CD4-positive, alpha-beta T cell (primary cell): ENCODE measurements at places on chromosomes 16 and 17.
A peak's percentile ranks its signal among the peaks of the same experiment; 100 is the strongest.

- DNase-seq = no peak
Measured at GRCh38 chr16:83952587-83952939, 477 bp upstream of the OSGIN1 start.

DNA sequence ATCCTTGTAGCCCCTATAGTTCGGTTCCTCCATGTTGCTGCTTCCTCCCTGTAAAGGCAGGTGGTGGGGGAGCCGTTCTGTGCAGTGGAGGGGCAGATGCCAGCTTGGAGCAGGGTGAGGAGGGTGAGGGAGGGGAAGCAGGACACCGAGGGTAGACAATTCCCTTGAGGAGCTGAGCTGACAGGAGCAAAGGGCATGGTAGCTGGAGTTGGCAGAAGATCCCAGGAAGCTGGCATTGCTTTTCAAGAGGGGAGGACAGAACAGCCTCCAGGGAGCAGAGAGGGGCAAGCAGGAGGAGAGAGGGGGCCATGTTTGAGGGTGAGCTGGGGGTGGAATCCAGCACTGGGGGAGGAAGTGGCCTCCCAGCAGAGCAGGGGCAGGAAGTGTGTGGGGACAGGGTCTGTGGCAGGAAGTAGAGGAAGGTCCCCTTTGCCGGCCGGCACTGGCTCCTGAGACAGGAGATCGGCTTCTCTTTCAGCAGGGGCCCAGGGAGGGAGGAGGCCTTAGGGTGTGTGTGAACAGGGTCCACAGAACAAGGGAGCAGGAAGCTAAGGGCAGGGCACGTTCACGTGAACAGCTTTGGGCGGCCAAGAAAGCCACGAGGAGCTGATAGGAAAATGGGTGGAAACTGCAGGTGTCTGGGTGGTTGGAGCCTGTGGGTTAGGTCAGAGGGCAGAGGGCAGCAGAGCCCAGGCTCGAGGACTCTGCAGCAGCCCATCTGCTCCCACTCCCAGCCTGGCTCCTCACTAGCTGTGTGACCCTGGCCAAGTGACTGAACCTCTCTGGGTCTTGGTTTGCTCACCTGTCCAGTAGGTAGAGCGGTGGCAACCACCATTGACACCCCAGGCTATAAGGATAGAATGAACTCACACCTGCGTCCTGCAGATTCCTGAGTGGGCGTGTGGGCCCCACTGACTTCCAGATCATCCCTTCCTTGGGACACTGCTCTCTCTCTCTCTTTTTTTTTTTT, 17.5 kb upstream of the SPNS2 start:
- peak; percentile 25 for DNase-seq

GRCh38 chr16:81369888-81370504, 55.2 kb downstream of the GAN start:
- no peak for DNase-seq

- no peak for DNase-seq
Measured at GRCh38 chr17:77322514-77323412, 182.0 kb downstream of the SEC14L1 start.

- DNase-seq = no peak
Measured at GRCh38 chr17:31878703-31879073, 19.6 kb upstream of the COPRS start.

DNA sequence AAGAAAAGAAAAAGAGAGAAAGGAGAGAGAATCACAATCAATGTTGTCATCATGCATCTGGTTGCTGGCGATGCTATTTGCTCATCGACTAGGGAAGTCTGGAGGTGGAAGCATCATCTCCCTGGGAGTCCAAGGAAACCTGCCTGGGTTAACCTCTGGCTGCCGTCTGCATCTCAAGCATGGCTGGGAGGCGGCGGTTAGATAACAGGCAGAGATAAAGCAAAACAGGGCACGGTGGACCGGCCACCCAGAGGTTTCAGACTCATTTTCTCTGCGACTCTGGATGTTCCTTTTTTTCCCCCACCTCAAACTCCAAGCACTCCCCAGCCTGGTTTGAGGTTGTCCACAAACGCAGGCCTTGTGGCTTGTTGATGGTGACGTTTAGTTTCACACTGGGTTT, 161.2 kb downstream of the ENGASE start:
- no peak for DNase-seq

DNA sequence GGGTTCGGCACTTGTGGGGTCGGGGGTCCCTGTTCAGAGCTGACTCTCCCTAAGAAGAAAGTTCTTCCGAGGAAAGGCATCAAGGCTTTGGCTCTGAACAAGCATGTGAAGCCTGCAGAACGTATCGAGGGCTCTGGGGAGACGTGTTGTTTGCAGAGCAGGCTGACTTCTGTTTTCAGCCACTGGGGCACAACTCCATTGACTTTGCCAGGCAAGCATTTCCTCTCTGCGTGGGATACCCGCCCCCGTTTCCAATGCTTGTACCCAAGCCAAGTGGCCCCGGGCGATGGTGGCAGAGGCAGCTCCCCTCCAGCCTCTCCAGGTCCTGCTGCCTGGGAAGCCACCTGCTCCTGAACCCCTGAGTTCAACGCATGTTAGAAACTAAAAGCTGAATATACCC, 255.7 kb downstream of the RBFOX3 start:
- DNase-seq = no peak

GRCh38 chr17:6166492-6167179, 96.5 kb downstream of the WSCD1 start:
- DNase-seq = no peak

DNA sequence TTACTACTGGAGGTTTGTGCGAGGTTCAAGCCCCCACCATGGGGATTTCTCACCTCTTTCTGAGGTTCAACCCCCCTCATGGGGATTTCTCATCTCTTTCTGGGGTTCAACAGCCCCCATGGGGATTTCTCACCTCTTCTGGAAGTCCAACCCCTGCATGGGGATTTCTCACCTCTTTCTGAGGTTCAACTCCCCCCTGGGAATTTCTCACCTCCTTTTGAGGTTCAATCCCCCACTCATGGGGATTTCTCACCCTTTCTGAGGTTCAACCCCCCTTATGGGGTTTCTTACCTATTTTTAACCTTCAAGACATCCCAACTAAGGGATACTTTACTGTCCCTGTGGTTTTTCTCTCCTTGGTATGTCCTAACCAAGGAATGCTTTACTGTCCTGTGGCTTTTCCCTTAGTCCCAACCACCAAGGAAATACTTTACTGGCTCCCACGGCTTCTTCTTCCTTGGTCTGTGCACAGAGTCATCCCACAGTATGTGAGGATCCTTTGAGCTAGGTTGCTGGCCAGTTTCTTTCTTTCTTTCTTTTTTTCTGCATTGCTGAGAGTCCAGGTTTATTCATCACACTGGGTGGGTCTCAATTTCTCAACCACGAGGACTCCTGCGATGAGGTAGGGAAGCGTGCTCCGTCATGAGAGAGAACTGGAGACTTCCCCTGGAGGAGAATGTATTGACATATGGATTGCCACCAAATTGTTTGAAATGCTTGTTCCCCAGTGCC, 2140.2 kb downstream of the TP53TG3F start:
- no peak for DNase-seq

DNA sequence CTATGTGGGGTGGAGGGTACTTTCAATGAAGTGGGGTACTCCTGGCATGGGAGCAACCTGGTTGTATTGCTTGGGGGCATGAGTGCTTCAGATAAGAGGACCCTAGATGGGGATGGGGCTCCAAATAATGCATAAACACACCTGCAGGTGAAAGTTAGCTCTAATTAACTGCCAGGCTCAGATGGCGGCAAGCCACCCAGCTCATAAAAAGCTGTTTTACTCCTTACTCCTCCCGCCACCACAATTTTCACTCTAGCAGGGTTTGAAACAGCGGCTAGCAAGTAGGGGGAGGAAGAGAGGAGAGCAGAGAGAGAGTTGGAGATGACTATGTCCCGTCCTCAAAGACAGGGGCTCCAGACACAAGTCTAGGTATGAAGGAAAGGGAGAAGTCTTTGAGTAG, 117.7 kb upstream of the WSCD1 start:
- no peak for DNase-seq

- DNase-seq = no peak
Measured at GRCh38 chr17:67753026-67753425, 35.3 kb downstream of the NOL11 start.

GRCh38 chr16:22103441-22103840, 11.1 kb downstream of the VWA3A start:
- DNase-seq = no peak

- DNase-seq = no peak
Measured at GRCh38 chr16:12612598-12613101, 191.0 kb downstream of the CPPED1 start.

- no peak for DNase-seq
Measured at GRCh38 chr16:71794943-71795342, 13.7 kb downstream of the AP1G1 start.

DNA sequence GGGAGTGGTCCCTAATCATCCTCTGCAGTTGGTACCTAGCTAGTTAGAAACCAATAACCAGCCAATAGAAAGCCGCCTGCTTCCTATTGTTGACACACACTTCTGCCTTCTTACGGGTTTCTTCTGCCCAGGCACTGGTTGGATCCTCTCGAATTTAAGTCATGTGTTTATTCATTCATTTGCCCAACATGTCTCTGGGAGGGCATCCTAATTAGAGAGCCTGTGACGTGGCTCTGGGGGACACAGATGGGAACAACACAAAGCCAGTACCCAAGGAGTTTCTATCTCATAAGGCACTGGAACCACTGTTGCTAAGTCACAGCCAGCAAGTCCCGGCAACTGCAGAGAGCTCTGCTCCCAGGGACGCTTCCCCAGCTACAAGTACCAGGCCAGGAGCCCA, 300.7 kb upstream of the TNRC6C start:
- DNase-seq = no peak

DNA sequence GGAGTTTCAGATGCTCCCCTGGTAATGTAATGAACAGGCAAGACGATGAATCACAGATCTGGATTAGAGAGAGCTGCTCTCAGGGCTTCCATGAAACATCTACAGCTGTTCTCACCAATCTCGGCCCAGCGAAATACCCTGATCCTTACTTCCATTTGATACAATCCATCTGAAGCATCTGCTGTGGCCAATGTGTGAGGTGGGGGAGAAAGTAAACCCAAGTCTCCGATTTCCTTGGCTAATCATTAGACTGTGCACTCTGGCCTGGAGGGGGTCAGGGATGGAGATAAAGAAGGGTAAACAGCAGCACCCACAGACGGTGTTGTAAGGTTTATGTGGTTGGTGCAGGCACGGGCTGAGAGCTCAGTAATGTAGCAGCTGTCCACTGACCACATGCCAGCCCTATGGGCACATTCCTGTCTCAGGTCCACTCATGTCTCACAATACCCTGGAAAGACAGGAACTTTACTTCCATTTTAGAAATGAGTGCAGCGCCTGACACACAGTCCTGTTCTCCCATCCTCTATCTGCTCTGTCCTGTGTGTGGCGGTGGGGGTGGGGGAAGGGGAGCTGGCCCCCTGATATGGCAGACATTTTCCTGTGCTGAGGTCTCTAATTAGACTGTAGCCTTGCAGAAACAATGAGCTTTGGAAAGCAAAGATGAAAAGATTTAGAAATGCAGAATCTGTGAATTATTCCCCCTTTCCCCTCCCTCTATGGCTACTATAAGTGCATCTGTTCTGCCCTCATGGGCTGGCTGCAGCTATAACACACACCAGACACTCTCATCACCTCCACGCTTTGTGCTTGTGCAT, 48.3 kb upstream of the ERN1 start:
- DNase-seq = no peak

DNA sequence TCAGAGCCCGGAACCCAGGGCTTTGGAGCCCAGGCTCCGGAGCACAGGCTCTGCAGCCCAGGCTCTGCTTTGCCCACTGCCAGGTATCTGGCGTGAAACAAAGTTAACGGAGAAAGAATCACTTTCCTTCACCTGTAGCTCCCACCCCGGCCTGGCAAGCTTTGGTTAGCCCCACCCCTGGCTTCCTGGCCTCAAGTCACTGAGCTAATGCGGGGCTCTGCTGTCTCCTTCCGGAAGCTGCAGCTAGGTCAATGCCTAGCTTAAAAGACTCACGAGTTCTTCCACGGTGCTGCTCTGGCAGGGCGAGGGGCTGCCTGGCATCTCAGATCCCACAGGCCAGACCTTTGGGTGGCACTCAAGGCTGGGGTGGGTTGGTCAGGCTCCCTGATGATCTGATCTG, 21.1 kb upstream of the SPPL2C start:
- DNase-seq = peak; percentile 24

- DNase-seq = no peak
Measured at GRCh38 chr16:80948886-80949493, 57.7 kb downstream of the CMC2 start.

- DNase-seq = no peak
Measured at GRCh38 chr16:48904333-48904732, 294.4 kb upstream of the N4BP1 start.

- DNase-seq = no peak
Measured at GRCh38 chr16:3873482-3874173, 6.9 kb downstream of the CREBBP start.

DNA sequence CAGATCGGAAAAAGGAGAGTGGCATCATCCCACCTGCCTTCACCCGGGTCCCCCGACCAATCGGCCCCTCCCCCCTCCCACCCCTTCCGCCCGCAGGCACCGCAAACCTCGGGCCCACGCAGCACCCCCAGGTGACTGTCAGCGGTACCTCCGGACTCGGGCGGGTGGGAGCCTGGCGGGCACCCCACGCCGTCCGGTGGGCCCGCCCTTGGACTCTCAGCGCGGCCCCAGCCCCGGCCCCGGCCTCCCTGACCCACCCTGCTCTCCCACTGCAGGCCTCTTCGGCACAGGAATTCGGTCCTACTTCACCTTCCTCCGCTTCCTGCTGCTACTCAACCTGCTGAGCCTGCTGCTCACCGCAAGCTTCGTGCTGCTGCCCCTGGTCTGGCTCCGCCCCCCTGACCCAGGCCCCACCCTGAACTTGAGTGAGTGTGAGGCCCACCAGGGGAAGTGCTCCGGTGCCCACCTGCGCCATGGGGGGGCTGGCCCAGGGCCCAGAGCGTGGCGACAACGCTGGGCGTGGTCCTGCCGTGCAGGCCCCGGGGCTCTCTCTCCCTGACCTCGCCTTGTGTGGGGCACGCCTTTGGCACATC, 1.6 kb downstream of the TMC8 start:
- peak; percentile 62 for DNase-seq

- no peak for DNase-seq
Measured at GRCh38 chr17:3511852-3512504, 36.2 kb downstream of the ASPA start.

GRCh38 chr16:68486502-68487202, 38.3 kb upstream of the SMPD3 start:
- DNase-seq = no peak

DNA sequence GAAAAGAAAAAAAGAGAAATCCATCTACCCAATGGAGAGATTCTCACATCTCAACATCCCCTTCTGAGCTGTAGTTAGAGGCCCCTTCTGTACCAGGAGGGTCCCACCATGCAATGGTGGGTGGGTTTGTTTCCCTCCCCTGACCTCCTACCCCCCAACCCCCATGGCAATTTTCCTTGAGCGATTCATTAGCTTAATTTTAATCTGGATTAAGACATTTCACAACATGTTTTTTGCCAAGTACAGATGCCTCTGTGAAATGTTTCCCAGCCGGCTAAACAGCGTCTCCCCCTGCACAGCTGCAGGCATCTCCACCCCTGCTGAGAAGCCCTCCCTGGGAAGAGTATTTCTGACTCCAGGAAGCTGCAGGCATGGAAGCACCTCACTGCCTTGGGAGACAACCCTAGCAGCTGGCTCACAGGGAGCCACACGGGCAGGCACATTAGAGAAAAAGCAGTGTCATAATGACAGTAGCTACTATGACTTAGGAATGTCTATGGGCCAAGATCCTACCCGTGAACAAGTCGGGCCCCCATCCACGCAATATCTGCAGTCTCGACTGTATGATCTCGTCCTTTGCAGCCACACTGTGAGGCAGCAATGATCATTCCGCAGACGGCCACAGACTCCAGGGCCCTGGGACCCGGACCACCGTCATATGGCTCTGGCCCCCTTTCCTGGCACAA, 117.3 kb downstream of the ADCY9 start:
- DNase-seq = no peak

GRCh38 chr16:81927561-81928185, 83.6 kb downstream of the SDR42E1 start:
- DNase-seq = no peak

- DNase-seq = no peak
Measured at GRCh38 chr17:71349908-71350600, 770.8 kb upstream of the SOX9 start.
